M059J (cell line): ENCODE measurements at places on chromosomes 16 and 17. TPM values are rescaled to one million over a fixed set of nuclear protein-coding genes. Genes with fewer than 3 reads are reported as not detected.
A peak's percentile ranks its signal among the peaks of the same experiment; 100 is the strongest.

GRCh38 chr17:69516225-69516624, 101.7 kb downstream of the MAP2K6 start:
- DNase-seq: no peak

ITGA2B gene
- 0.07 and 0.25 TPM in 2 replicates for total RNA-seq

- peak; percentile 56 for DNase-seq
These were observed 689.5 kb upstream of the RBFOX1 start for GRCh38 chr16:6643080-6643686.

CCL5 gene
- 36.1 and 37.6 TPM in 2 replicates for total RNA-seq

GRCh38 chr16:12546918-12547607, 256.6 kb downstream of the CPPED1 start:
- peak; percentile 25 for DNase-seq

DNA sequence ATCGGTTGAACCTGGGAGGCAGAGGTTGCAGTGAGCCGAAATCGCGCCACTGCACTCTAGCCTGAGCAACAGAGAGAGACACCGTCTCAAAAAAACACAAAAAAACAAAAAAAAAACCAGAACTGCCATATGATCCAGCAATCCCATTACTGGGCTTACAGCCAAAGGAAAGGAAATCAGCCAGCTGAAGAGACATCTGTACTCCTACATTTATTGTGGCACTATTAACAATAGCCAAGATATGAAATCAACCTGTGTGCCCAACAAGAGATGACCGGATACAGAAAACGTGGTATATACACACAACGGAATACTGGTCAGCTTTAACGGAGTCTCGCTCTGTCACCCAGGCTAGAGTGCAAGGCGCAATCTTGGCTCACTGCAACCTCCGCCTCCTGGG, 14.6 kb downstream of the FANCA start:
- DNase-seq: no peak

GUCY2D gene
- total RNA-seq: not detected in 2 replicates

- no peak for DNase-seq
These were observed 15.1 kb upstream of the CIBAR2 start for GRCh38 chr16:85127379-85127723.

DNA sequence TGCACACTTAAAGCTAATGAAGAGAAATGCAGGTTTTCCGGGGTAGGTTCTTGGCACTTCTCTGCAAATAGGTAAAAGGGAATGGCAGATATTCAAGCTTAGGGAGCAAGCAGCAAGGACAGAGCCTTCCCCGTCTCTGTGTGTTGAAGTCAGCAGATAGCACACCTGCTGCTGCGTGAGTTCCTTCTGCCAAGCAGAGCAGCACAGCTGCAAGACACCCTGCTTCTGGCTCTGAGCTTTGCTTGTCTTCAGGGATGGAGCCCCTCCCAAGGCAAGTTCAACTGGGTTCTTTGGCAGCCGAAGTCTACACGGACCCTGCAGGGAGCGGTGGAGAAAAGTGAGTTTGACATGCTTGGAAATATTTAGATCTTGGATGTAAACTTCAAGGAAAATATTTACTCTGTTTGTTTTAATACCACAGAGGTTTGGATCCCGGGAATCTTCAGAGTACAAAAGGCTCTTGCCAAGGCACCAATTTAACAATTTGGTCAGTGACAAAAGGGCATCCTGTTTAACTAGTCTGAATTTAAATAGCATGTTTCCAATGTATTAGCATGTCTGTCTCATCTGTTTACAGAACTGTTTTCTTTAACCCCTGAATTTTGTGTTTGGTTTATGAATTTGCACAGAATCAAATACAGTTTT, 113.4 kb upstream of the KCNJ16 start:
- DNase-seq: no peak

CDK12 gene
- 21.5 and 30.7 TPM in 2 replicates for total RNA-seq

DNA sequence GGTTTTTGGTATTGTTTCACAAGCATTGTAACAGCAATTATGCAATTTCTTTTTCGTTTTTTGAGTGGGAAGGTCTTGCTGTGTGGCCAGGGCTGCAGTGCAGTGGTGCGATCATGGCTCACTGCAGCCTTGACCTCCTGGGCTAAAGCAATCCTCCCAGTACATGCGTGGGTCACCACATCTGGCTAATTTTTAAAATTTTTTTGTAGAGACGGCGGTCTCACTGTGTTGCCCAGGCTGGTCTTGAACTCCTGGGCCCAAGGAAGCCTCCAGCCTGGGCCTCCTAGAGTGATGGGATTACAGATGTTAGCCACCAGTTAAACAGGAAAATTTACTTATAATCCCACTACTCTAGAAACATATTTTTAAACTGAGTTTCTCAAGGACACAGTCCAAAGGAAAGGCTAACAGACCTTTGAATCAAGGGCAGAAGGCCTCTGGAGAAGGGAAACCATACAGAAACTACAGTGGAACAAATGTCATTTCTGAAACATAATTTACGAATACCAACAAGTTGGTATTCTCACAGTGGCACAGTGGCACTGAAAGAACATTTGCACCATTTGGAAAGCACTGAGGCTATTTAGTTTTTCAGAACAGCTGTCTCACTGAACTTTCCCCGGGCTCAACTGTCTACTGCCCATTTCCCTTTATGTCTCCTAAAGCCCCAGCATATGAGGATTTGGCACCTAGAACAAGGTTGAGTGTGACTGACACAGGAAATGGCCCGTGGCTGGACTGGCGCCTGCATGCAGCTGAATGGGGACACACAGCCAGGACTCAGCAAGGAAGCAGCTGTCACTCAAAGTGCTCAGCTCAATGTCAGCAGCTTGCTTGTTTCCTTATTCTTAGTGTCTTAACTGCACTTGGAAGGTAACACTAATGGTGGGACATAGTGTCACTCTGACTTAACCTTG, 2.8 kb upstream of the PRKAR1A start:
- DNase-seq: peak; percentile 23

GRCh38 chr17:45857977-45858708, 13.5 kb downstream of the SPPL2C start:
- DNase-seq: peak; percentile 35

GRB7 gene
- not detected in 2 replicates for total RNA-seq

CDK5R1 gene
- total RNA-seq: 2.8 and 3.7 TPM in 2 replicates

PDP2 gene
- total RNA-seq: 4.2 and 15.1 TPM in 2 replicates

DNA sequence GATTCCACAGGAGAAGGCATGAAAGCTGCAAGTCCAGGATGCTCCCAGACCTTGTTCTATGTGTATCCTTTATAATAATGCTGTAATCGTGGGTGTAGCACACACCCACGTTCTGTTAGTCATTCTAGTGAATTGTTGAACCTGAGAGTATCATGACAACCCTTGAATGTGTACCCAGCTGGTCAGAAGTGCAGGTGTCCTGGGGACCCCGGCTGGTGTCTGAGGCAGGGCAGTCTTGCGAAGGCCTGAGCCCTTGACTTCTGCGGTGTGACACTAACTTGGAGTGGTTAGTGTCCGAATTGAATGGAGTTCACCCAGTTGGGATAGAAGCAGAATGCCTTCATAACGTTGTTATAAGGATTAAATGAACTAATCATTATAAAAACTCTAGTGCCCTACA, 218.0 kb upstream of the TNRC6C start:
- DNase-seq: no peak

HAGHL gene
- total RNA-seq: 3.6 and 4.9 TPM in 2 replicates

DNA sequence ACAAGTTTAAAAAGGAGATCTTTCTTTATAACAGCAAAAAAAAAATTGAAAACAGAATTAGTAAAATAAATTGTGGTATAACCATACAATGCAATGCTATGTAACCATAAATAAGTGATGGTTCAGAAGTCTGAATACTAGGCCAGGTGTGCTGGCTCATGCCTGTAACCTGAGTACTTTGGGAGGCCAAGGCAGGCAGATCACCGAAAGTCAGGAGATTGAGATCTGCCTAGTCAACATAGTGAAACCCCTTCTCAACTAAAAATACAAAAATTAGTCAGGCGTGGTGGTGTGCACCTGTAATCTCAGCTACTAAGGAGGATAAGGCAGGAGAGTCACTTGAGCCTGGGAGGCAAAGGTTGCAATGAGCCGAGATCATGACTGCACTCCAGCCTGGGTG, 34.6 kb downstream of the CCT6B start:
- no peak for DNase-seq

CA5A gene
- total RNA-seq: not detected in 2 replicates
